Renal cortex interstitium (tissue), 15 donors: ENCODE measurements at places on chromosomes 1 and 21.

GRCh38 chr1:71046891-71047634, 553 bp downstream of the PTGER3 start:
- no peak for DNase-seq

DNA sequence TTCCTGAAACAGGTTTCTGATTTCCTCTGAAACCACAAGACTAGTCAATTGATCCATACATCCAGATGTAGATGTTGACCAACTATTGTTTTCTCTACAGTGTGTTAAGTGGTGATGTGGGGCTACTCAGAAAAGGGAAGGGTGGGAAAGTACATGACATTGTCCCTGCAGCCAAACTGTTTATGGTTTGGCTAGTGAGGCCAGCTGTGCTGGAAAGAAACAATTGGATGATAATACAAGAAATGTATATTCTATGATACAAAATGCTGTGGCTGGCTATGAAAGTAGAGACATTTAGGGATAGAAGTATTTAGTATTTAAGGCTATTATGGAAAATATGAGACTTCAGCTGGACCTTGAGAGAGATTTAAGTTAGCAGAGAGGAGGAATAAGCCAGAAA, 244.5 kb downstream of the ADGRL2 start:
- no peak for DNase-seq

DNA sequence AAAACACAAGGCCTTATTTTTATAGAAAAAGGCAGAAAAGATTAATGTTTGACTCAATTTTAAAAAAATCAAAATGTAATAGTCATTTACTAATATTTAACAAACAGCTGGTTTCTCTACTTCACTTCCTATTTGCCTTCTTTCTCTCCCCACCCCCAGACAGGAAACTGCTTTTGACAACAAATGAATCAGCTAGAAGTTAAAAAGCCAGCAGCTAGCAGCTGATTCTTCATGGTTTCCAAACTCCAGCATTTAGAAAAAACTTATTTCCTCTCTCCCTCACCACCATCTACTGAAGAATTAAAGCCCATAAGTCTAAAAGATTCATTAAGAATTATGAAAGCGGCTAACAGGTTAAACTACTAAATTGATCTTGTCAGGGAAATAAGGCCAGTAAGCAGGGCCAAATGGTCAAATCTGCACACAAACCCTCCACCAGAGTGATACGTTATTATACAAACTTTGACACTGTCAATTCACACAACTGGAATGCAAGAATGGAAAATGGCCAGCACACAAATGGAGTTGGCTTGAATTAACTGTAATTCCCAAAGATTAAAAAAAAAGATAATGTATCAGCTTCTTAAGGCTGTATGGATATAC, 4.0 kb downstream of the WDR26 start:
- no peak for DNase-seq

- DNase-seq: no peak
These were observed 178.0 kb downstream of the HIVEP3 start for GRCh38 chr1:41740630-41741239.

GRCh38 chr21:46600978-46601377, 3.9 kb downstream of the S100B start:
- DNase-seq: no peak
